NCI-H226 (cell line): ENCODE measurements at places on chromosomes 4 and X.

DNA sequence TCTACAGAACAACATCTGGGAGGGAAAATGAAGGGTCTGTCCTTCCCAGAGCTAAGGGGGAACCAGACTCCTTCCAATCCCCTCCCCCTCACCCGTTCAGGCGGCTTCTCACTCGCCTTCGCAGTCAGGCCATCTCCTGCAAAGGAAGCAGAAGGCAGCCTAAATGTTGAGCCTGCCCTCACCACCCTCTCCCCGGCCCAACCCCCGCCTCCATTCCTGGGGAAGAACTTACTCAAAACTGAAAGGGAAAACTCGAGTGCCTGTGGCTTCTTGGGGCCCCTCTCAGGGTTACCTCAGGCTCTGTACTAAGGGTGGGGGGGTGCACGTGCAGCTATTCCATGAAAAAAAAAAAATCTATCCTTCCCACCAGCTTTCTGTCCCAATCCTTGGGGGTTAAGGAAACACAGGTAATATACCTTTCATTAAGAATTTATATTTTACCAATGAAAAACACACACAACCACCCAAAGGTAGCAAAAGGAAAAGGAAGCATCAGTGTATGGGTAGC, 2.4 kb downstream of the ZMYM3 start:
- DNase-seq, result no peak

DNA sequence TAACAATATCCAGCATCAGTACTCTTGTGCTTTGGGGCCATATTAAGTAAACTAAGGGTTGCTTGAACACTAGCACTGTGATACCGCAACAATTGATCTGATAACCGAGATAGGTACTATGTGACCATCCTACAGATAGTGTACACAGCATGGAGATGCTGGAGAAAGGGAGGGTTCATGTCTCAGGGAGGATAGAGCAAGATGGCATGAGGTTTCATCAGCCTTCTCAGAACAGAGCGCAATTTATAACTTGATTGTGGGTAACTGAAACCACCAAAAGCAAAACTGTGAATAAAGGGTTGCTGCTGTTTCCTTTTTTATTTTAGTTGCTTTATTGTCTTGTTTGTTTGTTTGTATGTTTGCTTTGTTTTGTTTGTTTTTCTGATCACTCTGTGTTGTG, 1449.7 kb downstream of the PCDH7 start:
- DNase-seq, result no peak

DNA sequence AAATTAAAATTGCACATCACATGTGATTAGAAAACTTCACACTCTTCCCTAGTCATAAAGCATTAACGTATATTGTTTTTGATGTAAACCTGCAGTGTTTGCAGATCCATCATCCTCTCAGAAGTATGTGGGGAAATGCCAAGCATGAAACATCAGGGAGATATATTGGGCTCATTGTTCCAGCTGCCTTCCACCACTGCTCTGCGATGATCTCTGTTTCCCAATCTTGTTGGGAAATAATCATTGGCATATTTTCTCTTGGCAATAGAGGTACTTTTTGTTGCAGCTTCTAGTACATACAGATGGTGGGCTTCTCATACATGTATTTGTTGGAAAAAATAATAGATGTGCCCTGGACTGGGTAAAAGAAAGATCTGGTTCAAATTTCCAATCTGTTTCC, 466.3 kb upstream of the HS3ST1 start:
- no peak for DNase-seq

GRCh38 chr4:24700118-24700517, 95.3 kb upstream of the SOD3 start:
- DNase-seq, result no peak

GRCh38 chrX:154546354-154547244, at the start of gene G6PD:
TSS of gene G6PD (minus strand) at chrX:154546846. CDS start at chrX:154546155, 691 bp downstream.
- peak; percentile 42 for DNase-seq

GRCh38 chr4:1749370-1749769, 28.0 kb downstream of the TACC3 start:
- DNase-seq, result no peak

DNA sequence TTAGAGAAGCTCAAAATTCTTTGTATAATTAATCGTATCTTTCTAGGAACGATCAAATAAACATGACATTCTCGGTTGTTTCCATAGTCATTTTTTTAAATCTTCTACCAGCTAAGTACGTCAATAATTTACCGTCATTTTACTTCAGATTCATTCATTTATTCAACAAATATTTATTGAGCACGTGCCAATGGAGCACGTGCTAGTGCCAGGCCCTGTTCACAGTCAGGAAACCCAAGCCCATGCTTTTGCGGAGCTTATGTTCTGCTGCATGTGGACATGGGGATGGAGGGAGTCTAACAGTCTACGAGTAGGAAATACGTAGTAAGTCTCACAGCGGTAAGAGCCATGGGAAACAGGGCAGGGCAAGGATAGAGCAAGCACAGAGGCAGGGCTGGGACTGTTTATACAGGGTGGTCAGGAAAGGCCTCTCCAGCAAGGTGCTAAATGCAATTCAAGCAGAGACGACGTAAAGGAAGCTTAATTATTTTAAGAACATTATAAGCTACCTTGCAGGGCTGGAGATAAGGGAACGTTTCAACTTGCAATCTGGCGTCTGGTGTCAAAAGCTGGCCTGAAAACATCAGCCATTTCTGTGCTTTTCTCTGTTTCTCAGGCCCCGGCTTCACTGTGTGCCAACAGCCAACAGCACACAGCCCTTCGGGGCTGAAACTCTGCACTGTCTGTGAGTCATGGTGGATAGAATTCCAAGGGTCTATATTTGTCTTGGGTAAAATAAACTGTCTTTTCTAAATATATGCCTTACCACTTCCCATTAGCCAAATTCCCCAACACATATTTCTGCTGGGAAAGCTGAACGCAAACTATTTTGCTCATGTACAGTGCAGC, 517.1 kb upstream of the ZFP42 start:
- DNase-seq, result no peak

- no peak for DNase-seq
Observed at GRCh38 chr4:39648827-39649558, 10.3 kb upstream of the SMIM14 start.

- DNase-seq, result no peak
Observed at GRCh38 chr4:187027272-187027671, 303.6 kb upstream of the FAT1 start.

- peak; percentile 19 for DNase-seq
Observed at GRCh38 chrX:152637649-152638442, at the start of gene GABRQ. TSS of gene GABRQ (plus strand) at chrX:152637895. CDS start at chrX:152638203, 308 bp downstream.

DNA sequence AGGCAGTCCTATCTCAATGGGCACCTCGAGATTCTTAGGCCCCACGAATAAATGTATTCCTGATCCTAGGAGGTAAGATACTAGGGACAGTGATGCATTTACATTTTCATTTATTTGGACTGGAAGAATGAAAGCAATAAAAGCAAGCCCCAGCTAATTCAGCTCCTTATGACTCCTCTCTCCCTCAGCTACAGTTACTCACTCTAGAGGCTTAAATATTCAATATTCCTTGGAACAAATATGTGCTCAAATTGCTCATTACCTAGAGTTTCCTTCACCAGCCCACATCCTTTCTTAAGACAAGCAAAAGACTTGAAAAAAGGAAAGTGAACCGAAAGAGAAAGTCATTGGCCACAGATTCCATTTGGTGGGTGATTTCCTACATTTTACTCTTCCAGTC, 13.9 kb downstream of the PAGE2 start:
- no peak for DNase-seq

- peak; percentile 51 for DNase-seq
Observed at GRCh38 chr4:133402616-133403015, 253.5 kb downstream of the PCDH10 start.

- peak; percentile 2 for DNase-seq
Observed at GRCh38 chrX:109684136-109684535, 48.9 kb downstream of the ACSL4 start.

- DNase-seq, result peak; percentile 71
Observed at GRCh38 chrX:130878350-130879341, 24.4 kb downstream of the ENOX2 start.

DNA sequence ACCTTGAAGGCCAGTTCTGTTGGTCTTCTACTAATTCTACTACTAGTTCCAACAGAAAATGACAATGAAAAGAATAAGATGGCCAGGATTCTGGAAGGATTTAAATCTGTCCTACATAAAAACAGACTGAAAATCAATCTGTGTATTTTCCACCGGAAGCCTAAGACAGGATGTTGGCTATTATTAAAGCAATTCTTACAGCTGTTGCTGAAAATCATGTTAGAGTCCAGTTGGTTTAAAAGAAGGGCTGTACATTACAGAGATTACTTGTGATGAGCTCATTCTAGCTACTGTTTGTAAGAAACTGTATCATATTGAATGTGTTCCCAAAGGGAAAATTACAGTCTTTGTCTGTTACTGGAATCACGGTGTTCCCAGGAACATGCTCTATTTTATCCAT, 54.8 kb upstream of the MAGEB16 start:
- no peak for DNase-seq

DNA sequence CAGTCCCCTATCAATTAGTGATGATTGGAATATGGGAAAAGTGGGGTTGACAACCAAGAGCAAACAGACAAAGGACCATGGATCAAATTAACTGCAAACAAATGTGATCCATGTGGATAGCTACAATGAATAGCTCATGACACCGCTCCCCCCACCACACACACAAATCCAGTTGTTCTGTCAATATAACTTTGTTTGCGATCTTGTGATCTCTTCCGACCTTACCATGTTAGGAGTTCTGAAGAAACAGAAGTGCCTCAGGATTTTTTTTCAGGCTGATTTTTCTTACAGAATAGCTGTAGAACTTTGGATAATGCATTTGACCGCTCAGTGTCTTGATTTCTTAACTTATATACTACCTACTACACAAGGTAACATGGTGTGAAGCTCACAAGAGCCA, 116.6 kb downstream of the SH2D1A start:
- no peak for DNase-seq

- no peak for DNase-seq
Observed at GRCh38 chr4:7198440-7199128, 6.2 kb downstream of the SORCS2 start.

- no peak for DNase-seq
Observed at GRCh38 chr4:76250962-76251361, 559 bp upstream of the FAM47E start.
